Stimulated activated naive CD8-positive, alpha-beta T cell treated with anti-CD3 and anti-CD28 coated beads, Interleukin-15, amount 100 ng/mL, for 72 hours (primary cell): ENCODE measurements at places on chromosomes 6 and 20.

DNA sequence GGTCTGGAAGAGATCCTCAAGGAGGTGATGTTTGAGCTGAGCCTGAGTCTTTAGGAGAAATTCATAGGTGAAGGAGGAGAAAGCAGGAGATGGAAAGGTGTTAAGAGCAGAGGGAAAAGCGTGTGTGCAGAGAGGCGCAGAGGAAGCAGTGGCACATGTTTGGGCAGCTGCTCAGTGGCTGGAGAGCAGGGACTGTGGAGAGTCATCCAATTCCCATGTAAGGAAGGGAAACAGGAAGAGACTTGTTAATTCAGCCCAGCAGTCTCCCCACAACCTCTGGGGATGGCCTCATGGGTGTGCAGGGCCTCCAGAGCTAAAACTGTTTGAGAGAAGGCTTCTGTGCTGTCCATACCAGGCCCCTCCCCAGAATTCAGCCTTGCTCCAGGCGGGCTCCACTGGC lies 16.2 kb downstream of the AAR2 start:
- no peak for DNase-seq

DNA sequence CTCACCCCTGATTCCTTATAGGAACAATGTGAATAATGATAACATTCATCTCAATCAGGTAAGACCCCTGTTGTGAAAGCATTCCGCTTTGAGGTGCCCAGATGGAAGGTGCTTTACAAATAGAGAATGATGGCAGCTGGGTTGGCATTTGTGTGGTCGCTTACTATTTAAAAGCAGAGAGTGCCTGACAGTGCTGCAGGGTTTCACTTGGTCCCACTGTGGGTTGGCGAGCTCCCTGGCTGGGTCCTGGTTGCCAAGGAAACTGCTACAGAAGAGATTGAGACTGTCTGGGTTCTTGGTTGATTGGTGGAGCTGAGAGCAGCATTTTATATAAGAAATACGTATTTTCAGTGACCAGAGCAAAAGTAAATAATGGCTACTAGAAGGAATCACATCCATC lies 207.2 kb upstream of the KCNQ5 start:
- DNase-seq: no peak

DNA sequence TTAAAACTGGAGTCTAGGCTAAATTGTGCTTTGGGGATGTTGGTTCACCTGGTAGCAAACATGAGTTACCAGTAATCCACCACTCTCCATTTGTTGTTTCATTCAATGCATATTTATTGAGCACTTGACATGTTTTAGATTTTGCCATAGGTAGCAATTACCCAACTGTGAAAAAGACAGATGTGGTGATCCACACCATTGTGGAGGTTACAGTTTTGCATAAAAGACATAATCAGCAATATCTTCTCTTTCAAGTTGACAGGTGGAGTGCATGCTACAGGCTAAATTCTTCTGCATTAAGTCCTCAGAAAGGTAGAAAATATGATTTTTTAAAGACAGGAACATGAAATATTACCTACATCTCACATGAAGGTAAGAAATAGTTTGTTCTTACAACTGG lies 143.0 kb upstream of the TSHZ2 start:
- no peak for DNase-seq

DNA sequence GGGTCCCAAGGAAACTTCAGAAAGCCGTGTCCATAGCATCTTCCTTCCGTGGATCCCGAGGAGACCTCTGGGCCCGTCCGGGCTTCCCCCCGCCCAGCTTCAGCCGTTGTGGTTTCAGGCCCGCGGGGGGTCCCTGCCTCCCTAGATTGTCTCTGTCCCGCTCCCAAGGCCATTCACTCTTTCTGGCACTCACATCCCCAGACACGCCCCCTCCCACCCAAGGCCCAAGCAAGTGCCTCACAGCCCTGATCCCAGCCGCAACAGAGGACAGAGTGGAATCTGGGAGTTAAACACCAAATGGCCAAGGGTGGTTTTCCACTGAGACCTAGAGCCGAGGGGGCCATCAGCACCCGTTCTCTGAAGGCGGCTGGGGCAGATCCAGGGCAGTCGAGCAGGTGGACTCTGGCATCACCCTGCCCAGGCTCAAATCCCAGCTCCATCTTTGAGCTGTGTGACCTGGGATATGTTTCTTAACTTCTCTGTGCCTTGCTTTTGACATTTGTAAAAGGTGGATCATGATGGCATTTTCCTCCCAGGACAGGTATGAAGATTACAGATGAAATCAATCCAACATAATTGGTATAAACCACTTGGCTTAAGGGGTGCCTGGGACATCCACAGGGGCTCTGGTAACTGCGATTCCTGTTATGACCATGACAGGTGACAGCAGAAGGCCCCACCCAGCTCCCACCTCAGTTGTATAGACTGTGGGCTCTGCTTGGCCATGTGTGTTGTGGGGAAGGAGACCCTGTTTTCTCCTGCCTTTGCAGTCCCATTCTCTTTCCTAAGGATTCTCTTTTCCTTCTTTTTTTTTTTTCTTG lies 48.1 kb downstream of the CTCFL start:
- no peak for DNase-seq

GRCh38 chr6:98516206-98516605 lies 318.2 kb upstream of the POU3F2 start:
- no peak for DNase-seq

DNA sequence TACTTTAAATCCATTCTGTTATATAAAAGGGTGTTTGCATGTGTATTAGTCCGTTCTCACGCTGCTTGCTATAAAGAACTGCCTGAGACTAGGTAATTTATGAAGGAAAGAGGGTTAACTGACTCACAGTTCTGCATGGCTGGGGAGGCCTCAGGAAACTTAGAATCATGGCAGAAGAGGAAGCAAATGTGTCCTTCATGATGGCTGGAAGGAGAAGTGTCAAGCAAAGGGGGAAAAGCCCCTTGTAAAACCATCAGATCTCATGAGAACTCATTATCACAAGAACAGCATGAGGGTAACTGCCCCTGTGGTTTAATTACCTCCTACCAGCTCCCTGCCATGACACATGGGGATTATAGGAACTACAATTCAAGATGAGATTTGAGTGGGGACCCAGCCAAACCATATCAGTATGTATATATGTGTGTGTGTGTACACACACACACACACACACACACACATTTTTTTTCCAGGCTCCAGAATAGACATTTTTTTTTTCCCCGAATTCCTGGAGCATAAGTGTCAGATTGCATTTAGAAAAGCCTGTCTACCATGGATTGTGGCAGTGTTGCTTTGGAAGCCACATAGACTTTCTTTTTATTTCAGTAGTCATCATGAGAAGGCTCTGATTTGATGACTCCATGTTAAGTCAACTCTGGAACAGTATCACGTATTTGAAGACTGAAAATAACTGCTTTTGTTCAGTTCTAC lies 31.5 kb downstream of the KDM1B start:
- no peak for DNase-seq

GRCh38 chr6:110689275-110689935 lies 125.9 kb downstream of the CDK19 start:
- no peak for DNase-seq

GRCh38 chr6:165091121-165091785 lies 218.2 kb downstream of the C6orf118 start:
- DNase-seq: no peak

GRCh38 chr20:956330-956951 lies 40.3 kb upstream of the ANGPT4 start:
- DNase-seq: peak; percentile 77

DNA sequence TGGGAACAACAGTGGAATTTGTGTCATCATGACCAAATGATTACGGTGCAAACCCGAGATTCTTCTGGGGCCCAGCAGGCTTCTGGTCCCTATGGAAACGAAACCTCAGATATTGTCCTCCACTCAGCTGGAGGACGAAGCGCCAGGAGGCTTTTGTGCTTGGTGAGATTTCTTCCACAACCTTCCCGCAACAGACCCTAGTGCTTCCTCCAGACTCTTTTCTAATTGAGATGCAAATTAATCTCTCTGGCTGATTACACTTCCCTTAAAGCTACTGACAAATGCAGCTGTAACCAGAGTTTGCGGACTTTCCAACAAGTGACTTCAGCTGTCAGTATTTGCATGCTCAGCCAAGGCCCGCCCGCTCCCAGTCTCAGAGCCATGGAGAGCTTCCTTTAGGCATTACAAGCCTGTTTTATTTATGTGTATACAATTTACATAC lies 96.0 kb downstream of the INSM1 start:
- DNase-seq: no peak

DNA sequence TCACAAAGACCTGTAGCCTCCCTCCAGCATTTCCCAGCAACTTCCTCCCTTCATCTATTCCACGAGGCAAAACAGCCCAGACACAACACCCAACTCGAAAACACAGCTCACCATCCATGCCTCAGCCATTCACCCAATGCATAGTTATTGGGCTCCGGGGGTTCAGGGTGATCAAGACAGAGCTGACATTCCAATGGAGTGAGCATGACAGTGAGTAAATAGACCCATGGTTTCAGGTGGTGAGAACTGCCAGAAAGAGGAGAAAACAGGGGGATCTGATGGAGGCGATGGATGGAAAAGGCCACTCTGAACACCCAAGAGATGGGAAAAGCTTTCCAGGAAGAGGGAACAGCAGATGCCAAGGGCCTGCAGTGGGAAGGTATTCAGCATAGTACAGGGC lies 5.9 kb downstream of the CASS4 start:
- no peak for DNase-seq

DNA sequence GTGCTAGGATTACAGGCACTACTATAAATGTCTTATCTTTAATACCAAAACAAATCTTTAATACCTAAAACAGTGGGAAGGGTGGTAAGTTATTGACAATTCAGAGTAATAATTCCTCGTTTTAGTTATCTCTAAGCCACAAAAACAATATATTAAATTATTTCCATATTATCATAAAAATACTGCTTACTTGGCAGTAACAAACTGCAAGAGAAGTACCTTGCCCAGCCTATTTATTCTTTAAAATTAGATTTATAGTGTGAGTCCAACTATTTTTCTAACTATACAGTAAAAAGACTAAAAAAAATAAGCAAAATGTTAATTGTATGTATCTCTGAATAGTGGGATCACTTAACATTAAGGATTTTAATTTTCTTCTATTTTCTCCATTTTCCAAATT lies 123.2 kb downstream of the HACE1 start:
- DNase-seq: no peak

GRCh38 chr6:144177726-144178125 lies 27.4 kb downstream of the STX11 start:
- no peak for DNase-seq

DNA sequence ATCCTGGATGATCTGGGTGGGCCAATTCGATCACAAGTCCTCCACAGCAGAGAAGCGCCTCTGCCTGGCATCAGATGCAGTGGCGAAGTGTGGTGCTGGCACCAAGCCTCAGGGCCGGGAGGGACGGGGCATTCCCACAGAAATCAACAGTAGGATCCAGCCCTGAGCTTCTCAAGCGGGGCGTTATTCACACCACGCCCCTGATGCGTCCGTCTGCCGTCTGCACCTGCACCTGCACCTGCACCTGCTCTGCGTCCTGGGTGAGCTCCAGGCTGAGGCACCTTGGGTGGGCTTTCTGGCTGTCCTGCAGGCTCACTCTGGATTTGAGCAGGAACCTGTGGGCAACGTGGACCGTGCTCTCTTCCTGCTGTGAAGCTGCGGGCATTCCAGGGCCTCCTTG lies 13.8 kb upstream of the NTSR1 start:
- DNase-seq: no peak

DNA sequence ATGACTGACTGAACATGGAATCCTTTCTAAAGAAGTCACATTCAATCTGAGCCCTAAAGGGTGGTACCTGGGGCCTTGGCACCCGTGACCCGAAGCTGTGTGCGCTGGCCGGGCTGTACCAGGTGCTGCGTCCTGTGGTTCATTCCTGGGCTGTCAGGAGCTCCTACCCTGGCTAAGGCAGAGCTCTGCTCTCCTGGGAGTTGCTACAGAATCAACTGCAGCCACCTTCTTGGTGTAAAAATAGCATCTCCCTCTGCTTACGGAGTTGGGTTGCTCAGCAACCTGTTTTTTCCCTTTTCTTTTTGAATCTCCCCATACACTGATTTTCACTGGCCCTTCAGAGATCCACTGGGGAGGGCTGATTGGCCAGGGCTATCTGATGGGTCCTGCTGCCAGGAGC lies 236.6 kb upstream of the PDE10A start:
- no peak for DNase-seq

DNA sequence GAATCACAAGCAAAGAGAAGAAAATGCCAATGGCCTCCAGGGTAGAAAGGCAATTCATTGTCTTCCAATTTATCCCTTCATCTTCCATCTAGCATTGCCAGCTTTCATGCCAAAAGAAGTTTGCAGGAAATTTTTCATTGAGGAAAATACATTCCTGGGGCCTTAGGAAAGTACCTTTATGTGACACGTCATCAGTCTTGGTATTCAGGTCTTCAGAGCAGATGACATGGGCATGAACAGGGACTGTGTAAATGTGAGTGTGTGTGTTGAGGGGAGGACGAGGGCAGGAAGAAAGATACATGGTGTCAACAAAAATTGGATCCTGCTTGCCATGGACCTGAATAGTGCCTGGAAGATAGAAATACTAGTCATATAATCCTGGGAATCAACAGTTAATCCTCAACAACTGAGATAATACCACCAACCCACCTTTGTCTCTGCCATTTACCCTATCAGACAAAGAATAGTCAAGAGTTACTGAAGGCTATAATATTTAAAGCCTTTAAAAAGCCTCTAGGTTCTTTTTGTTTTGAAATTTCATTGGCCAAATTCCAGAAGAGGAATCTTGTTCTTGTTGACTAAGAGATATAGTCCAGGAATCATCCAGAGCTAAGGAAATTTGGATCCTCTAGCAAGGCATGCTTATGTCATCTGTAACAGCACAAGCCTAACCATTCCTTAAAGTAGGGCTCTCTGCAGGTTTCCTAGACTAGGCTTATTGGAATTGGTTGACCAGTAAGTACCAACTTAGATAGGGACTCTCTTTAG lies 405.8 kb upstream of the SASH1 start:
- no peak for DNase-seq

- no peak for DNase-seq
These were observed 12.2 kb downstream of the LIN28B start for GRCh38 chr6:104969108-104969507.

- no peak for DNase-seq
These were observed 861 bp upstream of the RALGAPA2 start for GRCh38 chr20:20713244-20713765.

GRCh38 chr6:25411316-25411950 lies 132.3 kb downstream of the CARMIL1 start:
- no peak for DNase-seq
